ENCODE measurements at places on chromosomes 2 and 18. TPM values are rescaled to one million over a fixed set of nuclear protein-coding genes. Genes with fewer than 3 reads are reported as not detected.

The CCDC121 gene
- total RNA-seq = 3.1 TPM

The AKAIN1 gene
- not detected for total RNA-seq

DNA sequence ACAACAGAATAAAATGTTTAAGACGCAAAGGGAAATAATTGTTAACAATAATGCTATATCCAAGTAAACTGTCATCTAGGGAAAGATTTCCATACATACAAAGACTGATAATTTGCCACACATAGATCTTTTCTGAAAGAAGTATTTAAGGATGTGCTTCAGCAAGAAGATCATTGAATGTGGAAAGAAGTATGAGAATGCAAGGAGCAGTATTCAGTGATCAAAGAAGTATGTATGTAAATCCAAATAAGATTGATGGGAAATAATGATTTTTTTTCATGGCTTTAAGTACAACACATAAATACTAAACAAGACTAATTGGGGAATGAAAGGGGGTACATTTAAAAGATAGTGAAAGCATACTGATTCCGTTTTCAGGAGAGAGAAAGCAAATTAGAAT, 410.4 kb upstream of the HS6ST1 start:
- no peak overlapping the region for H3K27ac ChIP-seq
- peaks cover 18% of the 10 kb centered on the region for H3K4me1 ChIP-seq
- H3K36me3 ChIP-seq = no peaks in the 10 kb centered on the region
- H3K27me3 ChIP-seq = no peaks in the 10 kb centered on the region

DNA sequence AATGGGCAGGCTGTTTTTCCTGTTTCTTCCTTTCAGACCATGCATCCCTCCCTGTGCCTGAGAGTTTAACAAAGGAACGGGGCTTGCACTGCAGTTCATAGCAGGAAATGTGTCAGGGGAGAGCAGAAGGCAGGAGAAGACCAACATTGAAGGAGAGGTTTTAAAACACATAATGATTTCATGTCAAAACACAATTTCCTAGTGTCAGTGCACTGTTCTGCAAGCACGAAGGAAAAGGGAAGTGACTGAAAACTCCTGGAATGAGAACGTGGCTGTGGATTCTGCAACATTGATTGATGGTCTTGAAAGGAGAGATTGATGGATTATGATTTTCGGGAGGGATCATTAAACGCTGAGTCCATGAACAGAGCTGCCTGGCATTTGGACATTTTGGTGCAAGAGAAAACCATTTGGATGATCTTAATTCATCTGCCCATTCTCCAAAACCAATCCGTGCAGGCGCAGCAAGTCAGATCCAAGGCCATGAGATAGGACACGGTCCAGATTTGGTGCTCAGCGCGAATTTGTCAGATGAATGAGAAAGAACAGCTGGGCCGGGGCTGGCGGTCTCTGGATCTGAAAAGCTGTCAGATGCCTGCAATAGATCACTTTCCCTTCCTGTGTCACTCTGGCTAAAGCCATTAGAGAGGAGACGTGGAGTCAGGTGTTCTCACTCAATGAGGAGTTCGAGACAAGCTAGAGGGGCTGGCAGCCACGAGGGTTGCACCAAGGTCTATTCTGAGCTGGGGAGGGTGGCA, 38.4 kb downstream of the C1QL2 start:
- no peaks in the 10 kb centered on the region for H3K36me3 ChIP-seq
- no peaks in the 10 kb centered on the region for H3K27me3 ChIP-seq
- no peaks in the 10 kb centered on the region for H3K4me1 ChIP-seq
- H3K4me3 ChIP-seq = no peak overlapping the region

DNA sequence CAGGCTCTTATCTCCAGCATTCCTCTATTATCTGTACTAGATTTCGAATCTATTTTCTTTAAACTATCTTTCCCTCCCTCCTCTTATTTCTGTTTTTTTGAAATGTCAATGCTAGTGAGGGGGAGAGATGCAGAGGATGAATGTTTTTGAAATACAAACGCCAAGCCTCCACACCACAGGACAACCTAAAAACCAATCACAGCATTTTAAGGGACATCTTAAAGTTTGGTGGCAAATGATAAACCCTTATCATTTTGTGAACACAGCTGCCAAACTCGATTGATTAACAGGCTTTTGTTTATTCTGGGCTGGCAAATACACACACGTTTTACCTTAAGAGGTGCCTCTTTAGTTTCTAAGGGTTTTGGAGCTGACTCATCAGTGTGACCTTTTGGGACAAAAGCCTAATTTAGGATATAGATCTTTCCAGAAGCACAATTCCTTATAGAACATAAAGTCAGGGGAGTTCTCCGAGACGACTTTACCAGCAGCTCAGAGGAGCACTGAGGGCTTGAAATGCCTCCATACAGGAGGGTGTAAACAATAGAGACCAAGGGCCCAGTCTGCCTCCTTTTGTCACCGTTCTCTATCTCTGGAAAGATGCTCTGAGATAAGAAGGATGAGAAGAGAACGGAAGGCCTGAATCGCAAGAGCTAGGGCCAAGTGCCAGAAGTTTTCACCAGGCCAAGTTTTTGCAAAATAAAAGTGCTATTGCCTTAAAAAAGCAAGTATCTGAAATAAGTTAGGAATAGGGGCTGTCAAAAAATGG, 4.2 kb upstream of the MEIS1 start:
- H3K4me1 ChIP-seq = no peaks in the 10 kb centered on the region
- H3K36me3 ChIP-seq = no peaks in the 10 kb centered on the region
- DNase-seq = no peak
- H3K27ac ChIP-seq = peak overlapping the region; percentile 92

DNA sequence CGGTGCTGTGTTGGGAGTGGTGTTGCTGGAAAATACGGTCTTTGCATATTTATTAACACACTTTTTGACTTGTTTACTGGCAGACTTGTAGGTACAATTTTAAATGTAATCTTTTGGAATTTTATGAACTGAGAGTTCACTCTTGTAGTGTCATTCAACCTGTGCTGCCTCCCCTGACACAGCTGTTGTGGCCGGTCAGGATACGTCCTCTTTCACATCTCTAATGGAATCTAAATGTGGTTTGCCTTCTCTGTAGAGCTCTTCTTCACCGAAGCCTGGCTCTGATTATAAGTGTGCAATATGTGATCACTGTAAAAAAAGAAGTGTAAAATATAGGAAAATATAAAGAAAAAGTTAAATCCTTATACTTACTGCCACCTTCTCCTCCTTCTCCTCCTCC, 94.7 kb downstream of the MAP4K4 start:
- H3K4me3 ChIP-seq = no peak overlapping the region
- peaks cover 16% of the 10 kb centered on the region for H3K36me3 ChIP-seq
- H3K27me3 ChIP-seq = no peaks in the 10 kb centered on the region
- H3K27ac ChIP-seq = peak overlapping the region; percentile 40
- DNase-seq = no peak

DNA sequence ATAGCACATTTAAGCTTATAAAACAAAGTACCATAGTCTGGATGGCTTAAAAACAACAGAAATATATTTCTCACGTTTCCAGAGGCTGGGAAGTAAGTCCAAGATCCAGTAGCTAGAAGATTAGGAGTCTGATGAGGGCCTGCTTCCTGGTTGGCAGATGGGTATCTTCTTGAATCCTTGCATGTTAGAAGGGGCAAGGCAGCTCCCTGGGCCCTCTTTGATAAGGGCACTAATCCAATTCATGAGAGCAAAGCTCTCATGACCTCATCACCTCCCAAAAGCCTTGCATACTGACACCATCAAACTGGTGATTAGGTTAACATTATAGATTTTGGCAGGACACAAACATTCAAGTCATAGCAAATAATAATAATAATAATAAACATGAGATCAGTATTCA, 146.4 kb downstream of the CCDC102B start:
- no peaks in the 10 kb centered on the region for H3K36me3 ChIP-seq
- H3K4me3 ChIP-seq = no peak overlapping the region
- DNase-seq = no peak
- no peak overlapping the region for H3K27ac ChIP-seq
- no peaks in the 10 kb centered on the region for H3K27me3 ChIP-seq
- H3K4me1 ChIP-seq = no peaks in the 10 kb centered on the region

DNA sequence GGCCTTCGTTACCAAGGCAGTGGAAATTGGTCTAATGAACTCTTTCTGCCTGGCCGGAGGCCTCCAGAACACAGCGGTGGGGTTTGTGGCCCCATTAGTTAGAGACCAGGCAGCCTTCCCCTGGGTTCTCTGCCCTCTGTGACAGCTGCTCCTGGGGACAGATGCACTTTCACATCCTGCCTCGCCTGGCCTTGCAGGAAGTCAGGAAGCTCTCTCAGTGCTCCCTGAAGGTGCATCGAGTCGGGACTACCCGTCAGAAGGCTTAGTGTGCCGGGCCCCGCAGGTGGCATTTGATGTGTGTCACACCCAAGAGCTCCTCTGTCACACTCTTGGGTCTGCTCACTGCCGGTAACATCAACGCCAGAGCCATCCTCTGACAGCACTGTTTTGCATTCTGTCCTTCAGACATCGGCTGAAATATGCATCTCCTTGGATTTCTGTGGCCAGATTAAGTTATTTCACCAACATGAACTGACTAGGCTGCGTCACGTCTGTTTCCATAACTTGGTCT, 158.3 kb downstream of the LDLRAD4 start:
- no peak for DNase-seq
- H3K27me3 ChIP-seq = no peaks in the 10 kb centered on the region
- H3K4me1 ChIP-seq = peaks cover 61% of the 10 kb centered on the region
- peak overlapping the region; percentile 69 for H3K27ac ChIP-seq
- H3K4me3 ChIP-seq = no peak overlapping the region
- H3K36me3 ChIP-seq = no peaks in the 10 kb centered on the region

All from esophagus squamous epithelium (tissue), 5 donors.